T-helper 17 cell (primary cell): ENCODE measurements at places on chromosomes 1 and 21.

DNA sequence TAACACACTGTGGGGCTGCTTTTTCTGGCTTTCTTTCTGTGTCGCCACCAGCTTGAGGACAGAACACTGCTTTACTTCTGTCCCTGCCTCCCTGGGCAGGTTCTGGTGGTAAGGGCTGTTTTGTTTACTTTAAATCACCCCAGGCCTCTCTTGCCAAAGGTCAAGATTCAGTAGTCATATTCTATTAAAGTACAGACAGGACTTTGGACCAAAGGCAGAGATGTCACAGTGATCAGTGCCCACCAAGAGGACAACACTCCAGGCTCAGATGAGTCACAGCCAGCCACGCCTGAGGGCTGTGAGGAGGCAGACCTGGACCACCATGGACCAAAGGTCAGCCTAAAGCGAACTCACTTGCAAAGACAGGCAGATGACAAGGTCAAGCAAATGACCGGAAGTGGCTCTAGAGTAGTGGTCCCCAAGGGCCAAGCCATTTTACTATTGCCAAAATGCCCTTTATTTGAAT lies 200.0 kb downstream of the RHOU start:
- DNase-seq, result no peak

DNA sequence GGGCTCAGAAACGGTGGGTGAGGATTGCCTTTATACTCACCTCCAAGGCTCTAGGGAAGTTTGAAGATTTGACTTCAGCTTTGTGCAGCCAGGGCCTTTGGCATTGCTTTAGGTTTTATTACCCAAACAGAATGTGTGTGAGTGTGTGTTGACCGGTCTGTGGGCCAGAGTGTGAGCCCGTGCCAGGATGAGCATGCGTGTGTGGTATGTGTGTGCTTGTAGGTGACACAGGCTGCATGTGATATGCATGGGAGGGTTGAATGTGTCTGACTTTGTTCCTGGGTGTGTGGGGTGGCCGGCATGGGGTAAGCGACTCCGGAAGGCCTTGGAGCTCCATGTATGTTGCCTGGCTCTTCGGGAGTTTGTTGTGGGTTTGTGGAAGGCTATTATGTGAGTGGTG lies 160.5 kb downstream of the FOXD2 start:
- no peak for DNase-seq

GRCh38 chr1:59317780-59318179 lies 20.9 kb downstream of the FGGY start:
- no peak for DNase-seq

DNA sequence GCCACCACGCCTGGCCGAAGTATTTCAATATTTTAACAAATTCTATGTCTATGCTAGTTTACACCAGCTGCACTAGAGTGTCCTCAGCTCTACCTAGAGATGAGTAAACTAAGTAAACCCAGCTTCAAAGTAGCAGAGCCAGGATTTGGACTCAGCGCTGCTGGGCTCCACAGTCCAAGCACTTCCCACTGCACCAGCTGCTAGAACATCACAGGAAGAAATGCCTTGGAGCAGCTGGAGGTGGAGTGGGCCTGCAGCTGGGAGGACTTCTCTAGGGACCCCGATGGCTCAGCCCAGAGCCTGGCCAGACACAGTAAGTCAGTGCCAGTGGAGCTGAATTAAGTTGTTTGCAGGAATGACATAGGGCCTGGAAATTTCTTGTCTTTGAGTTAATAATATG lies 10.2 kb upstream of the SMIM12 start:
- no peak for DNase-seq

- DNase-seq, result no peak
Observed at GRCh38 chr1:10564063-10564462, 89.3 kb downstream of the PEX14 start.

- no peak for DNase-seq
Observed at GRCh38 chr1:13994386-13994785, 294.4 kb downstream of the PRDM2 start.

DNA sequence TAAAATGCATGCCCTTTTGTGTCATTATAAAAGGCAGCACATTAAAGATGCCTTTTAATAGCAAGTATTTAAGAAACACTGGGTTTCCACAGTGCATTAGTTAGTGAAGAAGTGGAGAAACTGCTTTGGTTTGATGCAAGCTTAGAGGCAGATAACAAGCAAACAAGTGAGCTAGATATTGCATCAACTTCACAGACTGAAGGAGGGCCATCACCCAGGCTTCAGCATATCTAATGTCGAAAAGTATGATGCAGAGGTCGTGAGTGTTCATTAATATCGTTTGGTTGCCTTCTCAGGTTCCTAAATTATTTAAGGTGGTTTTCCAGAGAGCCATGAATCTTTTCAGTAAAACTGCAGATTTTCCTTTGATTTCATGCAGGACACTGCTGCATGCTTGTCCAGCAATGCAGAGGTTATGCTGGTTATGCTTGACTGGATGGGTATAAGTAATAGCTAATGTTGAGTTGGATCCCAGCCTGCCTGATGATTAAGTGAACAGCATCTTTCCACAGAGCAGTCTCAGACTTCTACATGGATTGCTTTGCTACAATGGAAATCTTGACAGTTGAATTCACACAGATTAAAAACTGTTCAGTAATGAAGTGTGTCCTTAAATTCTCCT lies 69.7 kb upstream of the IPO9 start:
- DNase-seq, result no peak

DNA sequence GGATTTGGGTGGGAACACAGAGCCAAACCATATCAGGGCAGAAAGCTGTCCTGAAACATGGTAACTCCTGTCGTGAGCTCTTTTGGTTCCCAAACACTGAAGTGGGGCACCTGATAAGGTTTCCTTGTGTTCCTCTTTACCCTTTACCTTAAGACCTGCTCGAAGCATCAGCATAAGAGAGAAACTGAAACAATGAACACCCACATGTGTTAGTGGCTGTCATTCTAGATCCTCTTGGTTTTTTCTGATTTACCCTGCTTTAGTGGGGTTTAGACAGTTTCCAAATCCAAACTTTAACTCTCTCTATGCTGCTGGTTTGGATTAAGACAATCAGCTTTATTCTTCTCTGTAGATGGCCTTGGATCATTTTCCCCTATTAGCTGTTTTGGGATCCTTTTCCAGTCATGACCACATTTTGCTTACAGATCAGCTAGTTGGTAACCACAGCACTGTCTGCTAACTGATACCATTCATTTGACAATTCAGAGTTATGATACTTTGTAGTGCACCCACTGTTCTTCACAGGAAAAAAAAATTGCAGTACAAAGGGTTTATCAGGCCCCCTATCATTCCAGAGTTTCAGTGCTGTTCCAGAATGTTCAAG lies 975 bp upstream of the MNDA start:
- DNase-seq, result no peak

GRCh38 chr1:198969981-198970380 lies 331.1 kb downstream of the PTPRC start:
- DNase-seq, result no peak

DNA sequence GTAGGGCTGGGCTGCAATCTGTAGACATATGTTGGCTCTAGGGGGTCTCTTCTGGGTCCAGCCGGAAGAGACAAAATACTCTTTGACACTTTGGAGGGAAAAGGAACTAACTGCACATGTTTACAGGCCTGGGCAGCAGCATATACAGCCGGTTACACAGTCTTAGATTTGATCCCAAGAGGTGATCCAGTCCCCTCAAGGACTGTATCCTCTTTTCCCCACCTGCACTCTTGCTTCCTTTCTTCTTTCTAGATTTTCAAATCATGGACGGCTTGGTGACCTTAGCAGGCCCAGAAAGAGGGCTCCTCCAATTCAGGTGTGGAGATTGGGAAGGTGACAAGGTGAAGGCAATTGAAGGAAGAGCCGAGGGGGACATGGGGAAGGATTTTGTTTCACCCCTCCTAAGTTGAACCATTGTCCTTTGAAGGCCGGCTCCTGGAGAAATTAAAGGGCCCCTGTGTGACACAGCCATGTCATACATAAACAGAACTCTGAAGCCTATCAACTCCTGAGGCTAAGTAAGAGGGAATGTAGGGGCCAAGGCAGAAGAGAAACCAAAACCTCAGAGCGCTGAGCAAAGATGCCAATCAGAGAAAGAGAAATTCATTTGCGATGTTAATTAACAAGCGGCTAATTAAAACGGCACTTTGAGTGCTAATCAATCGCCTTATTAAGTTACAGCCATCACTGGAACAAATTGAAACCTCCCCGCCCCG lies 5.9 kb upstream of the BARHL2 start:
- DNase-seq, result no peak

DNA sequence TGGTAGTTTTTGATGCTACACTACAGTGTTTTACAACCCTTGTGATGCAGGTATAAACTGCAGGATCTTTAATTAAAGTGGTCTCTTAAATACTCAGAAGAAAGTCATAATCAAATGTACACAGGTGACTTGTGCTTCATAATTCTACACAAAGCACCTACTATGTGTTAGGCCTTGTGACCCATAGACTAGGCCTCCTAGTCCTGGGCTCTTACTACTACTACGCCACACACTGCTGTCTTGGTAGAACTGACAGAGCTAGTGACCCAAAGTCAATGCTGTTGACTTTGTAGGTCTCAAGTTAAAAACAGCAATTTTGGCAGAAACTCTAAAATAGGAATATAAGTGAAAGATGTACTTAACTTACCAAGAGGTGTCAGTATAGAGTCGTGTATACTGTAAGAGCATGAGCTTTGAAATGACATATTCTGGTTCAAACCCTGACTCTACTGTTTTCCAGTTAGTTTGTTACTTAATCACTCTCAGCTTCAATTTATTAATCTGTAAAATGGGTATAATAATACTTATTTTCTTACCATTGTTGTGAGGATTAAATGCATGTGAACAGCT lies 48.6 kb upstream of the LMO4 start:
- no peak for DNase-seq

DNA sequence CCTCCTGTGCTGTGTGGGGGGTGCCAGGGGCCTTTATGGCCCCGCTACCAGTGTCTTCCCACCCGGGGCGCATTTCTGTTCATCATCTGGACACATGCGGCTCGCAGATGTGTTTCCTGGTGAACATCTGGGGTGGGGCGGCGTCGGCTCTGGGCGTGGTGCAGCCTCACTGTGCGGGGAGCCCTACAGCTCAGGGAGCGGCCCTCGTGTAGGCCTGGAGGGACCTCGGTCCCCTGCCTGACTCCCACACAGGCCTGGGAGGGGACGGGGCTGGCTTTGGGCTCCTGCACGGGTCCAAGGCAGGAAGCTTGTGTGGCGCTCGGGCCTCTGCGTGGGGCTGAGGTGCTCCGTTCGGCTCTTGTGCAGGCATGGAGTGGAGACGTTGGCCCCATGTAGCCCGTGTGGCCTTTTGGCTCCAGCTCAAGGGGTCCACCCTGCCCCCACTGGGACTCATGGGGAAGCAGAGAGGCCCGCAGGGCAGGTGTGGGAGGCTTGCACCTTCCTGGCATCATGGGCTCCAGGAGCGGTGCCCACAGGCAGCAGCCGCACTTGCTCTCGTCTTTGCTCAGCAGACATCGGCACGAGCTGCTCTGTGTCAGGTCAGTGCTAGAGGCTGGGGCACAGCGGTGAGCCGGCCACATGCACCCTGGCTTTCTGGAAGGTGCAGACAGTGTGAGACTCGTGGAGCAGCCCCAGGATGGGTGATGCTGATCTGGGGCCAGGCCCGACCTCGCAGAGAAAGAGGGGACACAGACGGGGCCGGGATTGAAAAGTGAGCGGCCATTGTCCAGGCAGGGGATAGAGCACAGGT lies 90.1 kb upstream of the ACTRT2 start:
- DNase-seq, result no peak

- DNase-seq, result no peak
Observed at GRCh38 chr1:45493116-45493697, 2.2 kb upstream of the TESK2 start.

- no peak for DNase-seq
Observed at GRCh38 chr21:38643404-38644023, 145.2 kb upstream of the ERG start.

- no peak for DNase-seq
Observed at GRCh38 chr1:119652587-119652986, 4.5 kb upstream of the ZNF697 start.

DNA sequence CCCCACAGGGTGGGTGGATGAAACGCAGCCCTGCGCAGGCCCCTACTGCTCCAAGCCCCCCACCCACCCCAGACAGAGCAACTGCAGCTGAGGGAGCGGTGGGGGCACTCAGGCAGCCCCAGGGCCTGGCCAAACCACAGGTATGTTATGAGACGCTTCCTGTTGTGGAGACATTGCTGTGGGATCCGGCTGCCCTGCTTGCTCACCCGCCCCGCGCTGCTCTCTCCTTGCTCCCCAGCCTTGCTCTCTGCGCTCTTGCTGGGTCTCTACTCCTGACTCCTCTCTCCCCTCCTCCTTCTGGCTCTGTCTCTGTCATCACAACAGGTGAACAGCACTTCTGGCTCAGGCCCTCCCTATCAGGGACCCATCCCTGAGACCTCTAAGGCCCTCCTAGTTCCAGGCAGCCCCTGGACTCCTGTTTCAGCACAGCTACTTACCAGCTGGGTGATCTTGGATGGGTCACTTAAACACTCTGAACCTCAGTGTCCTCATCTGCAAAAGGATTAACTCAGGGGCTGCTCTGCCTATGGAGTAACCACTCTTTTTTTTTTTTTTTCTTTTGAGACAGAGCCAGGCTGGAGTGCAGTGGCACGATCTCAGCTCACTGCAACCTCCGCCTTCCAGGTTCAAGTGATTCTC lies 15.9 kb downstream of the COL8A2 start:
- DNase-seq, result no peak
